PC-9 (cell line): ENCODE measurements at places on chromosomes 3 and 15. TPM values are rescaled to one million over a fixed set of nuclear protein-coding genes. Genes with fewer than 3 reads are reported as not detected.

GRCh38 chr3:118512301-118512700 is 522.3 kb downstream of the IGSF11 start:
- no peak for DNase-seq

DNA sequence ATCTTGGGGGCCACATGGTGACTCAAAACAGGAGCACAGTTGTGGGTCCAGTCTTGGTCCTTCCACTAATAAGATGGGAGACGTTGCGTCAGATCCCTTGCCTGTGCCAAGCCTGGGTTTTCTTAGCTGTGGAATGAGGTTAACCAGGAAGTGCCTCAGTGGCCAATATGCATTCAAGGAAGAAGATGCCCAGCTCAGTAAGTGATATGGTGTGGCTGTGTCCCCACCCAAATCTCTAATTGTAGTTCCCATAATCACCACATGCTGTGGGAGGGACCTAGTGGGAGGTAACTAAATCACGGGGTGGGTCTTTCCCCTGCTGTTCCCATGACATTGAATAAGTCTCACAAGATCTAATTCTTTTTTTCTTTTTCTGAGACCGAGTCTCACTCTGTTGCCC is 6.4 kb downstream of the ALG1L2 start:
- DNase-seq: no peak

DNA sequence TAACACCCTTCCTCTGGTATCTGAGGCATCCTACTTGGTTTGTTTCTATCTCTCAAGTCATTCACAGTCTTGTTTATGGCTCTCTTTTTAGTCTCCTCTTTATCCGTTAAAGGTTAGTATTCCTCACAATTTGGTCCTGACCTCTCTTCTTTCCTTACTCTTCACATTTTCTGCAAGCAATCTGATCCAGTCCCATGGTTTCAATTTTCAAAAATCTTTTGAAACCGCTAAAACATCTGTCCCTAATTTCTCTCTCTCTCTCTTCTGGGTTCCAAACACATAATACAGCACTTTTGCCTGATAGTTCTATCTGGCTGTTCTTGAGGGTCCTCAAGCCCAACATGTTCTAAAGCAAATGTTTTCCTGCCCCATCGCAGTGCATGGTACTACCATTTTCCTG is 149.0 kb downstream of the SERPINI1 start:
- no peak for DNase-seq

GRCh38 chr3:129613367-129613740 is 6.9 kb upstream of the PLXND1 start:
- no peak for DNase-seq

DNA sequence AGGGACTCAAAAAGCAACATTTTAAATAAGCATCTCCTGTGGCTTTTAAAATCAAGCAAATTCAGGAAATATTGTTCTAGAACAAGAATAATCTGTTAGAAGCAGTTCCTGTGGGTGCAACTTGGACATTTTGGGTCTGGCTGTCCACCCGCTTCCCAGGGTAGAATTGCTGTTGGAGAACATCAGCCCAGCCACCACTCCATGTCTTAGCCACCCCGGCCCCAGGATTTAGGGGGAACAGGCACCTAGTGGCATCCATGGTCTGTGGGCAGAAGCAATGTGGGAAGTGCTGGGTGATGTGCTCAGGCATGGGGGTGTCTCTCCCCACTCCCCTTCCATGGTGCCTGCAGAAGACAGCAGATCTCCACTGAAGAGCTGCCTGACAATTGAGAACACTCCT is 162.6 kb downstream of the KLF13 start:
- no peak for DNase-seq

DNA sequence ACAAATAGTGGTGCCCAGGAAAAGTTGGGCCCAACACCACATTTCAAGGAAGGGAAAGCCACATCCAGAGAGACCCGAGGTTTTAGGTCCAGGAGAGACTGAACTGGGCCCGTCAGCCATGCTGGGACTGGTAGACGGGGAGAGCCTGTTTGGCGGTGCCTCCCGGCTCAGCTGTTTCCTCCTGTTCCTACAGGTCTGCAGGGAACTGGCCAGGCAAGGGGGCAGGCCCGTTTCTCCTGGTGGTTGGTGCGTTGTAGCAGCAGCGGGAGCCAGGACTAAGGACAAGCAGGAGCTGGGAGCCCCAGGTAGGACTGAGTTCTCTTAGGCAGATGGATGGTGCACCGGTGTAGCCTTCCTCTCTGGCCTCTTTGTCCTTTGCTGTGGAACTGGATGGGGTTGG is 3.9 kb downstream of the PRKCD start:
- DNase-seq: no peak

GRCh38 chr3:64541803-64542202 is 146.0 kb downstream of the ADAMTS9 start:
- no peak for DNase-seq

DNA sequence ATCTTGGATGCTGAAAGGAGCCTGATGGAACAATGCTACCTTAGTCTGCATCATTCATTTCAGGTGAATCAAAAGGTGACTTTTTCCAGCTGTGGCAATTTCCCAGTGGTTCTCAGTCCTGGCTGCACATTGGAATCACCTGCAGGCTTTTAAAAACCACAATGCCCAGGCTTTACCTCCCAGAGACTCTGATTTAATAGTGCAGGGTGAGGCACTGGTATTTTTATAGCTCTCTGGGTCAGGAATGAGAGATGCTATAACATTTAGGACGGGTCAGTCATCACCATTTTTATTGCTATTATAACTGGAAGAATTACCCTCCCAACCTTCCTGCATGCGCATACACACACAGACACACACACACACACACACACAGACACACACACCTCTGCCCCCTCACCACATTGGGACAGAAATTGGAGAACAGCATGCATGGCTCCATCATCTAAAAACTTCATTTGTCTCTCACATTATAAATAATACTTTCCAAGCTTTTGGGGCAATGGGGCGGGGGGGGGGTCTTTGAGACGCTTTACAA is 41.1 kb downstream of the LARP6 start:
- DNase-seq: no peak

Gene CTDSPL2
- 31.5 and 55.0 TPM in 2 replicates for total RNA-seq

Gene FOXL2
- total RNA-seq: not detected in 2 replicates

Gene XYLB
- total RNA-seq: 2.4 and 4.2 TPM in 2 replicates

Gene SLC51A
- 10.3 and 13.9 TPM in 2 replicates for total RNA-seq

Gene SKIC8
- 44.5 and 47.7 TPM in 2 replicates for total RNA-seq
